Activated T-cell treated with anti-CD3 and anti-CD28 coated beads, Interleukin-2, amount 50 U/mL, for 24 hours (primary cell): ENCODE measurements at places on chromosomes 7 and 10.

- DNase-seq: no peak
These were observed 336.1 kb upstream of the KCND2 start for GRCh38 chr7:119936836-119937235.

- DNase-seq: peak; percentile 60
These were observed 30.3 kb upstream of the HERPUD2 start for GRCh38 chr7:35725280-35725680.

- DNase-seq: no peak
These were observed 375.8 kb upstream of the NFE2L3 start for GRCh38 chr7:25775999-25776743.

GRCh38 chr7:40177071-40177470 lies 42.3 kb downstream of the SUGCT start:
- no peak for DNase-seq

GRCh38 chr7:94277236-94277635 lies 117.5 kb upstream of the COL1A2 start:
- DNase-seq: no peak

- no peak for DNase-seq
These were observed 498.0 kb upstream of the ZMIZ1 start for GRCh38 chr10:78570633-78571235.

- no peak for DNase-seq
These were observed 29.5 kb upstream of the VDAC2 start for GRCh38 chr10:75181073-75181472.

DNA sequence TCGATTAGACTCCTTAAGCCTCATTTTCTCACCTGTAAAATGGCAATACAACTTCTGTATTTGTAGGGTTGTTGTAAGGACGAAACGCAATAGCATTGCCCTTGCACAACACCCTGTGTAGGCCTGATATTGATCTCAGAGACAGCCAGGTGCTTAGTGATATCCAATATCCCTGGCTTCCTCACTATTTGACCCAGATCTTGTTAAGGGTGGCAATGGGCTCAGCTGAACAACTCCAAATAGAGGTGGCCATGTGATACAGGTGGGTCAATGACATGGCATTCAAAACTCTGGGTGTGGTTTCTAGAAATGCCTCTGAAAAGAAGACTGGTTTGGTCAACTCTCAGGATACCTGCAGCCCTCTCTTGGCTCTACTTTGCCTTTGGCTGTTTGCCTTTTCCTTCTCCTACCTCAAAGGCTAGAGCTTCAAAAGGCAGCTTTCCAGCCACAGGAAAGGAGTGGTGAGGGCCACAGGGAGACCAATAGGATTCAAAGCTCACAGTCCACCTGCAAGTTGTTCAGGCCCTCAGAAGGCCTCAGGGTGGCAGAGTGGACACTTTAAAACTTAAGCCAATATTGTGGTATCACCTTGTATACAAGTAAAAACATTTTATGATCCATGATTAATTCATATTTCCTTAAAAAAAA lies 14.9 kb upstream of the GATAD1 start:
- no peak for DNase-seq

DNA sequence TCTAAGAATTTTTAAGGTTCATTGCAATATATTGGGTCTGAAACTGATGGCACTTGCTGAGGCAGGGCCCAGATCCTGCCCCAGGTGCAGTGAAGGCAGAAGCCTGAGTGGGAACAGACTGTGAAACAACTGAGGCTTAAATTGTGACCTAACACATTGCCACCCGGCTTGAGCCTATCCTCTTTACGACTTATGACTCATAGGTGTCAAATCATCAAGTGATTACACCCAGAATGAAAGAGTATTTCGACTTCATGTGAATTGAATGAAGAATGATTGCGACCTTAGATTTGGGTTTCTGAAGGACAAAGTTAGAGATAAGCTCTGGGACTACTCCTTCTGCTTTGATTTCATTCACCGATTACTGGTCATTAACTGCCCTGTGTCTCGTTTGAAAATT lies 200.9 kb downstream of the CREB5 start:
- DNase-seq: no peak

GRCh38 chr10:94630017-94630688 lies 53.4 kb upstream of the CYP2C18 start:
- DNase-seq: no peak

GRCh38 chr7:100247152-100247757 lies 27.5 kb downstream of the PVRIG start:
- DNase-seq: no peak

GRCh38 chr10:94286901-94287300 lies 75.8 kb downstream of the NOC3L start:
- DNase-seq: no peak

- no peak for DNase-seq
These were observed 105.9 kb downstream of the GPR26 start for GRCh38 chr10:123771877-123772644.
